ENCODE measurements at places on chromosomes 12 and 14.

GRCh38 chr12:45464699-45465098 lies 248.8 kb downstream of the ANO6 start:
- no peak for DNase-seq

DNA sequence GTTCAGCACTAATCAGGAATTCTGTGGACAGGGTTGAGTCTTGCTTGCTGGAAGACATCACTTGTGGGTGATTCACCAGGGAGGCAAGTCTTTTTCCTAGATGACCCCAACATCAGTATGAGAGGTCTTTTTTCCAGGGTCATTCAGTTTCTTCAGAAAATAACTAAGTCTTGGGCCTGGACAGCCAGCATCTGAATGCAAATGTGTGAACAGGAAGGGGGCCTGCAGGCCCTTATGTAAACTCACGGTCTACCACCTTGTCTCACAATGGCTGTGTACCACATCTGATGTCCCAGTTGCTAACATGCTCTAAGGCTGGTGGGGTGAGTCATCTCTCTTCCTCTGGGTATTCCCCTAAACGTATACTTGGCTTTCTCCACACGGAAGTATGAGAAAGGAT lies 79.2 kb downstream of the HECTD4 start:
- no peak for DNase-seq

DNA sequence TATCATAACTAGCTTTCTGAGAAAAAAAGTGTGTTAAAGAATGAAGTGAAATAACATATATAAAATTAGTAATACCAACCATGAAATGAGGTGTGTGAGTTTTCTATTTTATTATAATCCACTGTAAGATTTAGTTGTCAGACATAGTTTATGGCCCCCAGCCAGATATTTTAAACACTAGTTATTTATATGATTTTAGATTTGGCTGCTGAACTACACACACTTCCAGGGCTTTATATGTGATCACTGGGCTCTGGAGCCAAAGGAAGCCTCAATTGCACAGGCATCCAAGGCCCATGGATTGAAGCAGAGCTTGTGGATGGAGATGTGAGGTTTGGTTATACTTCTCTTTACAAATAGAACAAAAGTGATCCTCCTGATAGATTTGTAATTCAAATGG lies 48.7 kb upstream of the CNTN1 start:
- no peak for DNase-seq

DNA sequence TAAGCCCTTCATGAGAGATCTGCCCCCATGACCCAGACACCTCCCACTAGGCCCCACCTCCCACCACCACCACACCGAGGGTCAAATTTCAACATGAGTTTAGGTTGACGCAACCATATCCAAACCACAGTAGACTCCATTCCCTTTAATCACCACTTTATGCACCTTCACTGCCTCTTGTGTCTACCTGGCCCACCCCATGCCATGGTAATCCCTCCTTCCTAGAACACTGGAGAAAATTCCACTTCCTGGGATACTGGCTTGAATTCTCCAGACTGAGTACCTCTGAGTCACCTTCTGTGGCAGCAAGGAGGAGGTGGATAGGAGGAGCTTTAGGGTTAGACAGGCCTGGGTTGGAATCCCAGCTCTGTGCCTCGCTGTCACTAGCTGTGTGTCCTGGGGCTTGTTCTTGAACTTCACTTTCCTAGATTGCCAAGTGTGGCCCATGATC lies 26.1 kb upstream of the CIPC start:
- DNase-seq: no peak

DNA sequence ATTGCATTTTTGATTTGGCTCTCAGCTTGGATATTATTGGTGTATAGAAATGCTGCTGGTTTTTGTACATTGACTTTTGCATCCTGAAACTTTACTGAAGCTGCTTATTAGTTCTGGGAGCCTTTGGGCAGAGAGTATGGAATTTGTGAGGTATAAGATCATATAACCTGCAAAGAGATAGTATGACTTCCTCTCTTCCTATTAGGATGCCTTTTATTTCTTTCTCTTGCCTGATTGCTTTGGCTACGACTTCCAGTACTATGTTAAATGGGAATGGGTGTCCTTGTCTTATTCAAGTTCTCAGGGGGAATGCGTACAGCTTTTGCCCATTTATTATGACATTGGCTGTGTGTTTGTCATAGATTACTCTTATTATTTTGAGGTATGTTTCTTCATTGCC lies 23.5 kb downstream of the SCFD1 start:
- DNase-seq: no peak
